Frontal cortex (tissue), 4 donors: ENCODE measurements at places on chromosomes 4 and X. TPM values are rescaled to one million over a fixed set of nuclear protein-coding genes. Genes with fewer than 3 reads are reported as not detected.

Gene GNPDA2
- total RNA-seq = 30.6 TPM

Gene PDGFC
- 33.4 TPM for total RNA-seq

Gene HMX1
- not detected for total RNA-seq

Gene MAP7D2
- total RNA-seq = 11.4 TPM

Gene ARMCX2
- 57.1 TPM for total RNA-seq

Gene BMX
- total RNA-seq = 0.41 TPM

Gene POU3F4
- total RNA-seq = 16.3 TPM

Gene GPR50
- total RNA-seq = not detected

Gene H2BW2
- total RNA-seq = not detected

Gene PRRG1
- 8.6 TPM for total RNA-seq

Gene FGF5
- 0.82 TPM for total RNA-seq

Gene MAGEA4
- not detected for total RNA-seq

Gene EXOC1
- total RNA-seq = 75.8 TPM

Gene CORIN
- 0.82 TPM for total RNA-seq

Gene GYG2
- 4.1 TPM for total RNA-seq

Gene CPE
- 463 TPM for total RNA-seq

Gene CT47B1
- total RNA-seq = not detected

Gene TMEM47
- 42.4 TPM for total RNA-seq

Gene FAM133A
- 2.4 TPM for total RNA-seq

Gene DMRTC1
- not detected for total RNA-seq

Gene GAB3
- 0.82 TPM for total RNA-seq

Gene SPANXA2
- not detected for total RNA-seq

Gene PABPC1L2A
- total RNA-seq = 1.6 TPM

Gene MAOA
- total RNA-seq = 13.5 TPM

Gene GPRASP2
- 84.8 TPM for total RNA-seq

Gene TMEM144
- 2.4 TPM for total RNA-seq

Gene CITED1
- total RNA-seq = 7.3 TPM

Gene TRAM1L1
- total RNA-seq = 28.9 TPM

Gene MBTPS2
- 9.0 TPM for total RNA-seq

Gene BMP3
- 5.7 TPM for total RNA-seq

Gene UGT2B10
- not detected for total RNA-seq

Gene CRMP1
- total RNA-seq = 624 TPM

Gene CYTL1
- total RNA-seq = 0.82 TPM

Gene CFAP99
- not detected for total RNA-seq

Gene SSX3
- total RNA-seq = not detected

Gene MAGEB1
- total RNA-seq = not detected

Gene FGB
- total RNA-seq = not detected

Gene P2RY8
- under 0.01 TPM for total RNA-seq

Gene LEF1
- total RNA-seq = 6.1 TPM

Gene TLR1
- 2.0 TPM for total RNA-seq
